ENCODE measurements at places on chromosomes 3 and 15. TPM values are rescaled to one million over a fixed set of nuclear protein-coding genes. Genes with fewer than 3 reads are reported as not detected.

The IL5RA gene
- 0.03 TPM for polyA plus RNA-seq

The NME9 gene
- not detected for polyA plus RNA-seq

The CTNNB1 gene
- 25.6 TPM for polyA plus RNA-seq

The GOLGA6L4 gene
- 0.72 TPM for polyA plus RNA-seq

The HDC gene
- polyA plus RNA-seq = 0.19 TPM

The ILDR1 gene
- polyA plus RNA-seq = not detected

The SLC2A2 gene
- polyA plus RNA-seq = 0.11 TPM

DNA sequence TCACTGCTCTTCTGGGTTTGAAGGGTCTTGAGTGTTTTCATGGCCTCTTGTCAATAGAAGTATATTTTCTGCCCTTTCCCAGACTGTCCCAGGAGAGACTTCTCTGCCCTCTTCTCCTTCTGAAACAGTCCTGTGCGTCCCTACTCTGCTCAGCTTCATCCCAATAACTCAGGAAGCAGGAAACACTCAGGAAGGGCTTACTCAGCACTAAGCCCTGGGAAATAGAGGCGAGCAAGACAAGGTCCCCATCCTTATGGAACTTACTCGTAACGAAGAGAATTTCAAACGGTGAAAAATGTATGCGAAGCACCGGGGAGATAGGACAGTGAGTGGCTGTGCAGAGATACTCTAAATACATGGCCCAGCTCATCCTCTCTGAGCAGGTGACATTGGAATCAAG lies 52.8 kb upstream of the TFRC start:
- DNase-seq = no peak

DNA sequence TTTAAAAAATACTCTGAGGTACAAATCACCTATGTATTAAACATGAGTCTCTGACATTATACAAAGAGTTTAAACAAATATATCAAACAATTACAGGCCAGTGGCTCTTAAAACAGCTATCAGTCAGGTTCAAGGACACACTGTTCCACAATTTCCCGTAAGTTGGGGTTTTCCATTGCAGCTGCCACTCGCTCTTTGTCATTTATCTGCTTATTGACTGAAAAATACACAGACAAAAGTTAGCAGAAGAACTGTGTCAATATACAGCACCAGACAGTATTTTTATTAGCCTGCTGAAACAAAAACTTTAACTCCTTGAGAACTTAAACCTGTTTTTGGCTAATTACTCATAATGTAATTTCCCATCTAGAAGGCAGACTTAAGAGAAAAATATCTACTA lies 20.8 kb downstream of the CIAO2A start:
- DNase-seq = no peak

- no peak for DNase-seq
These were observed 82.6 kb upstream of the ATP11B start for GRCh38 chr3:182710557-182711157.

- DNase-seq = no peak
These were observed 101.5 kb downstream of the MYRIP start for GRCh38 chr3:39910826-39911464.

DNA sequence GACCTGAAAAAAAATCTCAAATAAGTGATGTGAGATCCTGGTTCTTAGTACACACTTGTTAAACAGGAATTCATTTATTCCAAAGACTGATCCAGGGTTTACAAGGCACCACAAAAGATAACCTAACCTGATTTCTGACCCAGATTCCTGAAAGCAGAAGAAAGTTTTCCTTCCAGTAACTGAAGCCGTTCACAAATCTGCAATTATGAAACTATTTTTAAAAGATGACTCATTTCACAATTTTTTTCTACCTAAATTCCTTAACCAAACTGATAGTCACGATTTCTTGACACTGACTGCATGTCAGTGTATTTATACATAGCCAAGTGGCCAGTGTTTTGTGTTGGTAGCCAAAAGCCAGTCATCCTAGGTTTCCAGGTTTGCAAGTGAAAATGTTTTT lies 17.1 kb downstream of the SLC9A9 start:
- no peak for DNase-seq

- no peak for DNase-seq
These were observed 7.6 kb upstream of the RTP4 start for GRCh38 chr3:187360596-187360995.

DNA sequence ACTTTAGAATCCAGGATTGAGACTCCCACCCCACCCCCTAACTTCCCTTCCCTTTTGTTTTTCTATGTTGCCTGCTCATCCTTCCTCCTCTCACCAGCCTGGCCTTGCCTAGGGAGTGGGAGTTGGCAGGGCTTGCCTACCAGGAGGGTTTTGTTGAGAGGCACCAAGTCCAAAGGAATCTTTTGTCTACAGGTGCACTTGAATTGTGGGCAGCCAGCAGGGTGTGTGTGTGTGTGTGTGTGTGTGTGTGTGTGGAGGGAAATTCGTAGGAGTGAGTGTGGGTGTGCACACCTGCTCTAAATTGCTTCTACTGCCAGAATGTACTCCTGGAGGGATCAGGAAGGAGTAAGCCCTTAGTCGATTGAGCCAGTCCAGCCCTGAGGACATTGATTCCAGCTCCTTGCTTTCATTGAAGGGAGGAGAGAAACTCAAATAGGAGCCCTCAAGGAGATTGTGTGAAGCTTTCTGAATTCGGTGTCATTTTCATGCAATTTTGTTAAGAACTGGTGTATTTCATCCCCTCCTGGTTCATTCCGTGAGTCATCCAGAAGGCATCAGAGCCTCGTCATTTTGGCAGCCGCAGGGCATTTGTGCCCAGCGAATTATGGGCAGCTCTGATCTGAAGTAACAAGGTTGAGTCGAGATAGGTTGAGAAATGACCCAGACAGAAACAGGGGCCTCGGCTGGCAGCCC lies 112.1 kb downstream of the SLCO3A1 start:
- no peak for DNase-seq

DNA sequence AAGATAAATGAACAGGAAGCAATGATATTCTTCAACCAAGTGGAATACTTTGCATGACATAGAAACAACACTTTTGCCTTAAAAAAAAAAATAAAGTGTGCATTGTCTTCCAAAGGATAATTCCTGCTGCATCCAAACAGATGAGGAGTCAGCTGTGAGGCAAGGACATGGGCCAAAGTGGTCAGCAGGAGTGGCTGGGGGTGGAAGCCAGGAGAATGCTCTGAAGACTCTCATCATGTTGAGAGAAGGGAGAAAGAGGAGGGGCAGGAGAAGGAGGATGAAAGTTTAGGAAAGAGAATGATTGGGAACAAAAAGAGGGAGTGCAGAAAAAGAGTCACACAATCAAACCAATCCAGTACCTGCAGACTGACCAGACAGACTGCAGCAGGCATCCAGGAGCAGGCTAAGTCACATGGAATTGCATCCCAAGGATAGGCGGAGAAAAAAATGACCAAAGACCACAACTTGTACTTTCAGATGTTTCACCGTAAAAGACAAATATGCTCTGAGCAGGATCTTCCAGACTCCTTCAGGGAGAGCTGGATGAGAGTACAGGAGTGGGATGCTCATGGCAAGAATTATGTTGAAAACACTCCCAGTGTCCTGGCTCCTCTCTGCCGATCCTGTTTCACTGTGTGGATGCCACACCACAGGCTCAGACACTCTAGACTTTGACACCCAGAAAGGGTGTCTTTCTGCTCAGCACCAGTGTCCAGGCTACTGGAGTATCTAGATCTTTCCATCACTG lies 11.9 kb downstream of the ABI3BP start:
- DNase-seq = peak; percentile 28

- DNase-seq = no peak
These were observed 443.8 kb upstream of the TGFBR2 start for GRCh38 chr3:30162579-30162978.

DNA sequence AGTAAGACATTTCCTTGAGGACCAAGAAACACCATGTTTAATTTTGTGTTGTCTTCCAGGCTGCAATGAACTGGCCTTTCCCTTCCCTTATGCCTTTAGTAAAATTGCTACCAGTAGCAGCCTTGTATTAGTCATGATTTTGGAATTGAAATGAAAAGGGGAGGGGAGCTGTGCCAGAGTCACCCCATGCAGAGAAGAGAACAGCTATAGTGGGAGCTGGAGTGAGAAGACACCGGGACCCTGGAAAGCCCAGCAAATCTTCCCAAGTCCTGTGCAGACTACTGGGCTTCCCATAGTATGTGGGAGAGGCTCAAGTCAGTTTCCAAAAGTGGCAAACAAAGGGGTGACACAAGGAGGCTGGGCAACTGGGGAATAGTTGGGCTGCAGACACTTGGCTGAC lies 178.5 kb downstream of the NR1D2 start:
- no peak for DNase-seq

- no peak for DNase-seq
These were observed 730.2 kb downstream of the TUSC7 start for GRCh38 chr3:117439812-117440211.

- DNase-seq = no peak
These were observed 52.5 kb upstream of the AMOTL2 start for GRCh38 chr3:134426660-134427181.

- DNase-seq = peak; percentile 73
These were observed 185.6 kb downstream of the FAM43A start for GRCh38 chr3:194871143-194871863.

DNA sequence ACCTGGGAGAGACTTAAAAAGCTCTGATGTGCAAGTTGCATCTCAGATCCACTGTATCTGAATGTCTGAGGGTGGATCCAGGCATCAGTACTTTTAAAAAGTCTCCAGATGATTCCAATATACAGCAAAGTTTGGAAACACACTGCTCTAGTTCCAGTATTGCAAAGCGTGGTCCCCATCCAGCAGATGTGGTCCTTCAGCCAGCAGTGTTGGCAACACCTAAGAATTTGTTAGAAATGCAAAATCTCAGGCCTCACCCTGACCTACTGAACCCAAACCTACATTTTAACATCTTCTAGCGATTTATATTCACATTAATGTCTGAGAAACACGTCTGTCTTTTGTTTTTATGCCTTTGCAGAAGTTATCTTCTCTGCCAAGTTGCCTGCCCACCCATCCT lies 32.2 kb upstream of the SGO1 start:
- no peak for DNase-seq

GRCh38 chr3:31476209-31476608 lies 56.5 kb upstream of the STT3B start:
- no peak for DNase-seq

- DNase-seq = no peak
These were observed 39.5 kb upstream of the ATP2C1 start for GRCh38 chr3:130854208-130854864.

GRCh38 chr3:150450916-150451315 lies 42.8 kb downstream of the TSC22D2 start:
- DNase-seq = no peak

DNA sequence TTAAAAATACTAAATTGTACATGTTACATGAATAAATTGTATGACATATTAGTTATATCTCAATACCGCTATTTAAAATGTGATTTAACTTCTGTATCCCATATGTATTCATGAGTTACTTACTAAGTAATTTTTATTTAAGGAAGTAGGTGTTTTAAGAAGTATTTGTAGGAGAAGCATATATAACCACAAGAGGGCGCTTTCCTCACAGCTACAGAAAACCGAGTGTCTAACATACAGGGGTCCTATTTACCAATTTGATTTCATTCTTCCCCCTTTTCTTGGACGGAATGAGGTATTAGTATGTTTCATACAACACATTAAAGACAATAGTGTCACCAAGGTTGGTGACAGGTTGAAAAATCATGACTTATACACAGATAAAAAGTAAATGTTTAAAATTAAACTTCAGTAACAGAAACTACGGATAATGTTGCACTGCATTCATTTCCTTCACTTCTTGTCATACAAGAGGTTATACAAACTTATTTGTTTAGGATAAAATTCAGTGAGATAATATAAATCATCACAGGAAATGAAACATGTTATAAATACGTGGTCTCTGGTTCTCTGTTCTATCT lies 253.6 kb downstream of the MAGI1 start:
- DNase-seq = no peak

DNA sequence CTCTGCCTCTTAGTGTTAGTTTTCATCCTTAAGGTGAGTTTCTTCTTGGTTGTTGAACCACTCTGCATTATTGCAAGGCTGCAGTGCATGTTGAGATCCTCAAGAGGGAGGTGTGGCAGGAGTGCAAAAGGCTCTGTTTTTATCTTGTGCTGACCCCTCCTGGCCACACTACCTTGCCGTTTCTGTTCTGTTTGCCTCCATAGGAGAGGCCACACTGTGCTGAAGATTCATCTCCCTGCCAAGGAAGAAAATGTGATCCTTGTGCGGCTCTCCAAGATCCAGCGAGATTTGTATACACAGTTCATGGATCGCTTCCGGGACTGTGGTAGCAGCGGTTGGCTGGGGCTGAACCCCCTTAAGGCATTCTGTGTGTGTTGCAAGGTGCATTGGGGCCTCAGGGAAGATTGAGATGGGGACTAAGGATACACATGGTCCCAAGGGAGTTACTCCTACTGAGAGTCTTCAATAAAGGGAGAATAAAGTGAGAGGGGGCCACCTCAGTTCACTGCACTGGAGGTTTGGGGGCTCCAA lies 33.0 kb upstream of the TEX264 start:
- no peak for DNase-seq

DNA sequence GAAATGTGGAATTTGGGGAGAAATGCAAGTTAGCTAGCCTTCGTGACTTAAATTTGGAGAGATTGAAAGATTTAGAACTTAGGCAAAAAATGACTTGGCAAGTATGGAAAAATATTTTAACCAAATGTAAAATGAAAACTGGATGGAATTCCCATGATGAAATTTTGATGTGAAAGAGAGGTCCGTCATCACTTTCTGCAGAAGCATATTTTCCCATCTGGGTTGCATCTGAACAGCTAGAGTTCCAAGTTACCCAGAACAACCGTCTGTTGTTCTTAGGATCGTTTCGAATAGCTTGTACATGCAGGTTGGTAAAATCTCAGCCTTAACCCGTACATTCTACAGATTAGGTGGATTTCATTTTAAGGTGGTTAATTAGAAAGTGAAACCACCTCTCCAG lies 136.3 kb downstream of the GHSR start:
- no peak for DNase-seq

- DNase-seq = no peak
These were observed 9.8 kb upstream of the GMPPB start for GRCh38 chr3:49733551-49733950.

- no peak for DNase-seq
These were observed 1.8 kb downstream of the CXCR6 start for GRCh38 chr3:45944830-45945620.
